Epithelial cell of prostate (primary cell): ENCODE measurements at places on chromosomes 12 and 14.

DNA sequence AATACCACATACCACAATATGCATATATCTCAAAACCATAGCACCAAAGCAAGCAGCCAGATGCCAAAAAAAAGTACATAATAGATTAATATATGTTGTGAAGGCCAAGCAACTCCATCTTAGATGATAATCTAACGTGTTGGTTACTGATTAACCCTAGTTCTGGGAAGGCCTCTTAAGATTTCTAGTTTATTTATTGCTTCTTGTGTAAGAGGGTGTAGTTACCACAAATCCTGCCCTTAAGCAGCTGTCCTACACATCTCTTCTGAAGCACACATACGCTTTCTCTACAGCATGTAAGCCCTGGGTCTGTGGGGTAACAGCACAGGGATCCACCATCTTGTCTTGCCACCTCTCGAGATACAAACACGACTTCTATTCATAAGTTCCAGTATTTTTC is 236.8 kb upstream of the AVPR1A start:
- no peak for DNase-seq

GRCh38 chr12:68932961-68933893 is at the start of gene CPM:
CPM (minus strand) TSS chr12:68933171; CDS start chr12:68932837, 334 bp downstream.
- no peak for DNase-seq

DNA sequence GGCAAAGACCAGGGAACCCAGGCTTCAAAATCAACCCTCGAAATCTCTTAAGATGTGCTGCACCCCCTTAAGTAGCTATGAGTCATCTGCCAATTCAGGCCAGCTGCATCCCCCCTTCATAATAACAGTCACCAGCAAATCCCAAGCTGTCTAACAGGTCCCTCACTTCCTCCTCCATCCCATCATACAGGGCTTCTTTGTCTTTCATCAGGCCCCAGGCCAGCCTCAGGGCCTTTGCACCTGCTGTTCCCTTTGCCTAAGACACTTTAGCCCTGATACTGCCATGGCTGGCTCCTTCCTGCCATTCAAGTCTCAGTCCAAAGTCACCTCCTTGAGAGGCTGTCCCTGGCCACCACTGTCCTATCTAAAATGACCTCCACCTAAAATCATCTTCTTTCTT is 4.0 kb downstream of the RASAL1 start:
- DNase-seq, result no peak

DNA sequence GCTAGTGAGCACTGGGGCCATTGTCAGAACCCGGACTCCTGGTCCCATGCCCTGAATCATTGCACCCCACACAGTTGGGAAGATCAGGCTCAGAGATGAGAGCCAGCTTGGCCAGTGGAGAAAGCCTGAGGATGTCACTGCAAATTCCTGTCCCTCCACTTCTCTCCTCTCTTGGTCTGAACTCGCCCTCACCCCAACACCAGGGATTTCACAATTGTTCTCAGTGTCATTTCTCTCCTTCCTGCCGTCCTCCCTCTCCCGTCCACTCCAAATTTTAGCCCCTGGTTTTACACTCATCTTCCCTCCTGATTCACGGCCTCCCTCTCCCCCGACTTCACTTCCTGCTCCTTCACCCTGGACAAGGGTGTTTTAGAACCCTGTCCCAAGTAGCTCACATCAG is 11.1 kb downstream of the KRT75 start:
- no peak for DNase-seq

GRCh38 chr12:21675096-21675495 is 17.5 kb upstream of the LDHB start:
- DNase-seq, result peak; percentile 22

GRCh38 chr12:57153415-57153997 is 6.1 kb upstream of the LRP1-AS start:
- DNase-seq, result no peak

- no peak for DNase-seq
These were observed 75.9 kb downstream of the IFT81 start for GRCh38 chr12:110200124-110200417.

- no peak for DNase-seq
These were observed 216.3 kb upstream of the ATXN7L3B start for GRCh38 chr12:74321381-74321780.

- no peak for DNase-seq
These were observed 15.0 kb upstream of the NR2C1 start for GRCh38 chr12:95088379-95088778.

GRCh38 chr14:34983148-34983760 is 462 bp downstream of the SRP54 start:
- DNase-seq, result no peak

- DNase-seq, result no peak
These were observed 13.5 kb downstream of the PSMA3 start for GRCh38 chr14:58258156-58258555.

DNA sequence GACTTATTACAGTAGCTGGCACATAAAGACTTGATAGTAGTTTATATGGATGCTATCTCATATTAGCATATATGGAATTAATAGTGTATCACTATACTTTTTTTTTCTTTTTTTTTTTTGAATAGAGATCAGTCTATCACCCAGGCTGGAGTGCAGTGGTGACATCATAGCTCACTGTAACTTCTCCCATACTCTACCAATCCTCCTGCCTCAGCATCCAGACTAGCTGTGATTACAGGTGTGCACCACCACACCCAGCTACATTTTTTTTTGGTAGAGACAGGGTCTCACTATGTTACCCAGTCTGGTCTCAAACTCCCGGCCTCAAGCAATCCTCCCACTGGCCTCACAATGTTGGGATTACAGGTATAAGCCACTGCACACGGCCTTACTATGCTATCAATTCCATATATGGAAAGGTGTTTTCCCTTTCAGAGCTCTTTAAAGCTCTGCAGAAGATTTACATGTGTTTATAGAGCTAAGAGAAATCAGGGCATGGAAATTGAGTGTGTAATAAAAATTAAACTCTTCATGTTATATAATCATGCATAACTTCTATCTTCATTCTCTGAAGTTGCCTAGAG is 1.8 kb upstream of the TBK1 start:
- DNase-seq, result no peak

GRCh38 chr14:35285168-35286002 is 6.8 kb upstream of the PSMA6 start:
- no peak for DNase-seq

DNA sequence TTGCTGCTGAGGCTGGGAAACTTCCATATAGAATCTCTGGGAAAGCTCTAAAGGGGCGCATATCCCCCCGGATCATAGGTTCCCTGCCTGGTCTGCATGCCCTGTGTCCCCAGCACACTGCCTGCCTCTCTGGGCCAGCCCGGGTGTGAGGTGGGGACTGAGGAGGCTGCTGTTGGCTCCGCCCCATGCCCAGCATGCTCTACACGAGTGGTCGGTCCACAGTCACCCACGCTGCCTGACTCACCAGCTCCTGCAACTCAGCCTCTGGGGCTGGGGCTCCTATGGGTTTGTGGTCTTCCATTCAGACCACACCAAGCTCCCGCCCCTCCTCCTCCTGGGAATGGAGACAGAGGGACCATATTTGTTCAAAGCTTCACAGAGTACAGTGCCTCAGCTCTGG is 88.5 kb upstream of the ANO2 start:
- no peak for DNase-seq
